Panc1 (cell line): ENCODE measurements at places on chromosomes 6 and 20.

- DNase-seq = no peak
These were observed 57.0 kb downstream of the KIF13A start for GRCh38 chr6:17930321-17930993.

- DNase-seq = no peak
These were observed 81.8 kb downstream of the ISM1 start for GRCh38 chr20:13302647-13303450.

DNA sequence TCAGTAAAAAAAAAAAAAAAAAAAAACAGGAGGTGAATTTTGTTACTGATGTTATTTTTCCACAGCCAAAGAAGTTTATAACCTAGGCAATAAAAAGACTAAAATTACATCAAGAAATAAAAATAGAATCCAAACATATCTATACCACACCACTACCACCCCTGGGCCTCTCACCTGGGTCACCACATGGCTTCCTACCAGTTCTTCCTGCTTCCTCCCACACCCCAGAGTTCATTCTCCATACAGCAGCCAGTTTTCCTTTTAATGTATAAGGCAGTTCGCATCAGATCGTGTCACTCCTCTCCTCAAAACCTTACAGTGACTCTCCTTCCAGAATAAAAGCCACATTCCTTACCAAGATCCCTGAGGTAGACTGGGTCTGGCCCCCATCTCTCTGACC is 23.9 kb downstream of the ROS1 start:
- DNase-seq = no peak

- no peak for DNase-seq
These were observed 150.2 kb upstream of the OGFRL1 start for GRCh38 chr6:71138376-71138775.
